ENCODE measurements at places on chromosomes 7 and 10.

DNA sequence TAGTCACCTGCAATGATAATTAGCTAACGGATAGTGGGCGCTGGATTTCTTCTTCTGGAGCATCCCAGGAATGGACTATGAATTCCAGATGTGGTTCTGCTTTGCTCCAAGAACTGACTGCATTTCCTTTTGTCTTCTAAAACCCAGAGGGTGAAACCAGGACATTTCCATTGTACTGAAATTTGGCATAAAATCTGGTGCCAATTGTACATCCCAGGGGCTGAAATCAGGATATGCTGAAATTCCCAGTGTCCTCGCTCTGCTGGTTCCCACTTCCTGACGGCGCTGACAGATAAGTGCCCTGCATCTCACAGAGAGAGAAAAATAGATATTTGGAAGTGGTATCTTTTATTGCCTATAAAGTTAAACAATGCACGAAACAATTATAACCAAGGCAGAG is 31.9 kb downstream of the RBM20 start:
- DNase-seq: no peak

DNA sequence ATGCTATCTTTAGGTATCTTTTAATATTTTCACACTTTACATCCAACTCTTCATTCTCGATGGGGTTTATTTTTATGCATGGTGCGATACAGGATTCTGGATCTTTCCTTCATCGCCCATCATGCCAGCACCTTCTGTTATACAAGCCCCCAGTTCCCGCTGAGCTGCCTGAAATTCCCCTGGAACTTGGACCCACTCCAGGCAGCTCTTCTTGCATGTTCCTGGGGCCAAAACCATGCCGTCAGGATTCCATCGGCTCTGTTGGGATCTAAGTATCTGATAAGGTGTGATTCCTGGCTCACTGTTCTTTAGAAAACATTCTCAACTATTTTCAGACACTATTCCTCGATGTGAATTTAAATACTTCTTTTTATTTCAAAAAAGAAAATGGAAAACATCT is 40.5 kb upstream of the PPP2R2D start:
- no peak for DNase-seq

DNA sequence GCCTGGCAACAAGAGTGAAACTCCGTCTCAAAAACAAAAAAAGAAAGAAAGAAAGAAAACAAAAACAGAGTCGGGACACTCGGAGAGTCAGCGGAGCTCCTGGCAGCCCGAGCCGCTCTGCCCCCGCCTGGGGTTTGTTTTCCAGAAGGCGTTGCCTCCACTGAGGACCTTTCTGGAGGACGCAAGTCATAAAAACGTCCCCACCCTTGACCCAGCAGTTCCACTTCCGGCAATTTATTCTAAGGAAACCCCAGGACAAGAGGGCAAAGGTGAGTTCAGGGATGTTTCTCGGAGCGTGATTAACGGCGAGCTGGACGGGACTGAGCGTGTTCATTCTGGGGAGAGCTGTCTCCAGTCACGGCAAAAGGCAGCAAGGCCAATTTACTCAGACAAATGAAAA is 27.0 kb upstream of the SUN1 start:
- DNase-seq: no peak

- no peak for DNase-seq
Measured at GRCh38 chr10:124602646-124603365, 141.2 kb downstream of the LHPP start.

DNA sequence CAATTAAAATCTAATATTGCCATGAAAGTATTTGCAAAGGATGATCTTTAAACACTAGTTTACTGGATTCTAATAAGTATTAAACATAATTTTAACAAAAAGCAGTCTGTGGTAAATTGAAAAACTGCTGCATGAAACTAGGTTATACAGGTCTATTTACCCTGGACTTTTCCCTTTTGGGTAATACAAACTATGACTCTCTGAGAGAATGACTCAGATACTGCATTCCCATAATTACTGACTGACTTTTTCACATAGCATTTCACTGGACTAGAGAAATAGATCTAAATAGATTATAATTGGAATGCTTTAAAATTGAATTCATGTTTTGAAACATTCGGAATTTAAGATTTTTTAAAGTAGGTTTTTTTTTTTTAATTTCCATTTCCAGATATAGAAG is 395.7 kb downstream of the THSD7A start:
- no peak for DNase-seq

DNA sequence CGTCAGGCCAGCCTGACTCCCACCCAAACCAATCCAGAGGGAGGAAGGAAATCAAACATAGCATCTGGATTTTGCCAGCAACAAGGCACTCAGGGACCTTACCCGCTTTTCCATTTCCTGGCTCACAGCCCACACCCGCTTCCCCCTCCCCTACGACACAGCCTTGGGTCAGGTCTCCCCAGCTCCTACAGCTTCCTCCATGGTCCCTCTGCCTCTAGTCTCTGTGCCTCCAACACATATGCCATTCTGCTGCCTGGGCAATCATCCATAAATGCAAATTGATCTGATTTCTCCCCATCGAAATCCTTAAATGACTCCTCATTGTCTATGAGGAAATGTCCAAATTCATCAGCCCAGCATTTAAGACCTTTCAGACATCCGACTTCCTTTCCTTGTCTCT is 53.2 kb upstream of the CUX1 start:
- DNase-seq: no peak

All from inflammatory macrophage treated with lipopolysaccharide for 1 hour (primary cell).